ENCODE measurements at places on chromosomes 2 and 18.

- no peak for DNase-seq
Observed at GRCh38 chr2:47309952-47310800, 92.8 kb upstream of the MSH2 start.

- no peak for DNase-seq
Observed at GRCh38 chr18:40380686-40381439, 1574.2 kb upstream of the PIK3C3 start.

DNA sequence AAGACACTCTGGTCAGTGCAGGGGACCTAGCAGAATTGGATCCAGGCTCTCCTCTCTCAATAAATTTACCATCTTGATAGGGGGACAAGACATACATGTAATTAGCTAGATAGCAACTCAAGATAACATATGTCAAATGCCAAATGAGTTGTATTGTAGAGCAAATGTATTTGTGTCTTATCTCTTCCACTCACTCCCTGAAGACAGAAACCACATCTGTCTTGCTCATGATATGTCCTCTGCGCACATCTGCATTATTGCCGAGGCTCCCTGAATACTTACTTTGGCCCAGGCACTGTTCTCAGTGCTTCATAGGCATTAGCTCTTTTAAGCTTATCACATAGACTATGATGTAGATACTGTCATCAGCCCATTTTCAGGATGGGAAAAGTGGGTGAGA, 122.9 kb upstream of the GATA6 start:
- DNase-seq, result no peak

DNA sequence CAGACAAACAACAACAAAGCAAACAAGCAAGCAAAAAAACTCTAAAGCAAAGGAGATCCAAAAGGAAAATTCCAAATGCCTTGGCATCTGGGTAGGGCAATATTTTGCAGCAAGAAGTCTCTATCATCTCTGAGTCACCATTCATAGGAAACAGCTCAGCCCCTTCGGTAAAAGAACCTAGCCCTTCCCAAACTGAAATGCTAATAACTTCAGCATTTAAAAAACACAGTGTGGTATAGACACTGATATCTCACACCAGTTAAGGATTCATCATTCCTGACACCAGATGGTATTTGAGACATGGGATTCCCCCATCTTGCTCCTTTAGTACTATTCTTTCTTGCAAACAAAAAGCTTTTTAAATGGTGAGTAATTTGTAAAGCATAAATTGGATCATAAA, 491.8 kb downstream of the TXNL1 start:
- no peak for DNase-seq

GRCh38 chr2:18719978-18720775, 130.8 kb upstream of the NT5C1B start:
- DNase-seq, result peak; percentile 21

DNA sequence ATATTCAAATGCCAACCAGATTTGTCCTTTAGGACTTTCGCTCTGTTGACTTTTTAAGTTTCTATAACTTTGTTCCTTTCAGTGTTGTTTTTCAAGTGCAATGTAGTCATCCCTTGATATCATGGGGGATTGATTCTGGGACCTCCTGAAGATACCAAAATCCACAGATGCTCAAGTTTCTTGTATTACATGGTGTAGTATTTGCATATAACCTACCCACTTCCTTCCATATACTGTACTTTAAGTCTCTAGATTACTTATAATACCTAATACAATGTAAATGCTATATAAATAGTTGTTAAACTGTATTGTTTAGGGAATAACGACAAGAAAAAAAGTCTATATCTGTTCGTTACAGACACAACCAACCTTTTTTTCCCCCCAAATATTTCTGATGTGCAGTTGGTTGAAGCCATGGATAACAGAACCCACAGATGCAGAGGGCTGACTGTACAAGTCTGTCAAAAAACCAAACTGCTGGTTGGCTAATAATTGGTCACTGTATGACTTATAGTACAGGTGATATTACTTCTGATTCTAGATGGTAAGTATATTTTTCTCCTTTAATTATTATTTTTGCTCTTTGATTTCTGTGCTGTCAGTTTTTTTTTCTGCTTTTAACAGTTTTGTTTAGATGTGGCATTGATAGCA, 201.7 kb upstream of the STON1 start:
- no peak for DNase-seq

DNA sequence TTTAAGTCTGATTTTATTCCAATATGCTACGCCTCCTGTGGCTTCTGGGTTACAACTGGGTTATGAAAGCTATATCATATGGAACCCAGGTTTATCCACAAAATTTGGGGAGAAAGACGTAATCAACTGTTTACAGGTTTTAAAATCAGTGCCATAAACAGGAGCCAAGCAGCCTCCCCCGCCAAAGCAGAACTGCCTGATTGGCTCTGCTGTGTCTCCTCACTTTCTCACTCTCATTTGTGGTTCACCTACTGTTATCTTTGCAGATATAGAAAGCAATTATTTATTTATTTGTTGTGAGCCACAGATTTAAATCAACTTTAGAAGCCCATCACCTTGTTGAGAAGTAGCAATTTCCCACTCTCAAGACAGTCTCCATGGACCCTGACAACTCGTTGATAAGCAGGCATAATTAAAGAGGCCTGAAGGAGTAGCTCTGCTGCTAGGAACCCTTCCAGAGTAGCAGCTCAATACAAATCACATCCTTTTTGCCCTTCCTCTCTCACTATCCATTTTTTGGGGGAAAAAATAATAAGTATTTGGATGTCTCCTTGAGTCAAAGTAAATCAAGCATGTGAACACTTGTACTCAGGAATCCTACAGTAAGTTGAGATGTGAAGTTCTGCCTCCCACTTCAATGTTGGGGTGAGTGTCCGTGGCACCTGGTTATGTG, 191.0 kb upstream of the CCDC150 start:
- DNase-seq, result no peak

DNA sequence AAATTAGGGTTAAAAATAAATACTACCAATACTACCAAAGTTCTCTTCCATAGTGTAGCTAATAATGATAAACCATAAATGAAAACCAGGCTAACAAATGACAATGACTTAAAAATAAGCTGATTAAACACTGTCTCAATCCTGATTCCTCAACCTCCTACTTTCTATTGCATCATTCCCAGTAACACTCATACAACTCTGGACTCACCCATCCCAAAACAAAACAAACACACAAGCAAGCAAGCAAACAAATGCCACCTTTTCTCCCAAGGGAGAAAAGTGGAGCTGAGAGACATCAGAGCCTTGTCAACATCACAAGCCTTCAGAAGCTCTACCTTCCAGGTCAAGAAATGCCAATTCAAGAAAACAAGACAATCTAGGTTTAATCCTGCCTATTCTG, 620.7 kb downstream of the NYAP2 start:
- DNase-seq, result no peak

- no peak for DNase-seq
Observed at GRCh38 chr2:25606892-25607291, 66.5 kb downstream of the DTNB start.

- DNase-seq, result no peak
Observed at GRCh38 chr2:111715987-111716904, 167.7 kb downstream of the ANAPC1 start.

GRCh38 chr2:3627500-3628100, 30.4 kb upstream of the ALLC start:
- no peak for DNase-seq

DNA sequence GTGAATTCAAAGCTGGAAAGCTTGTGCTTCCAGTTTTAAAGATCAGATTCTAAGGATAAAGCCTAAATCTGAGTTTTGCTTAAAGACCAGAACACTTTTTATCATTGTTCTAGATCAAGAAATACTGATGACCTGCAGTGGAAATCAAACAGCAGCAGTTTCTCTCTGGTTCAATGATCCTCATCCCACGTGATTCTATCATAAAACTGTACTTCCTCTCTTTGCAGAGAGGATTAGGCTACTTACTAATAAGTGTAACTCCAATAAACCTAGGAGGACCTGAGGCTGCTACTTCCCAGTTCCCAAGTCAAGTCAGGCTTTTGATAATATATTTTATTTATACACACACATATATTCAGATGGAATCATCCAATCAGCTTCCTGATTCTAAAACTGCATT, 81.9 kb downstream of the TCF4 start:
- DNase-seq, result no peak

DNA sequence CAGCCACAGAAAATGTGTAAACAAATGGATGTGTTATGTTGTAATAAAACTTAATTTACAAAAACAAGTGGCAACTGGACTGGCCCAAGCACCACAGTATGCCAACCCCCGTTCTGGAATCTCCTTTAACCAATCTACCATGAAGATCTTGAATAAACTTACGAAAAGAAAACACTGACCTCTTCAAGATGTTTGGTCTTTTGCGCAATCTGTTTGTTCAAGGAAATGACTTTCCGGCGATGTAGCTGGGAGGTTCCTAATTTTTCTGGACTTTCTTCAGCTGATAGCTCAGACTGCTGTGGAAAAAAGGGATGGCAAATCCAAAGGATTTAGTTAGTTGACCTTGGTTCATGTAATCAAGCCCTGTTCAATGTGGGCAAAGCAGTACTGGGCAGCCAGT, 55.7 kb downstream of the CCDC93 start:
- DNase-seq, result peak; percentile 59

DNA sequence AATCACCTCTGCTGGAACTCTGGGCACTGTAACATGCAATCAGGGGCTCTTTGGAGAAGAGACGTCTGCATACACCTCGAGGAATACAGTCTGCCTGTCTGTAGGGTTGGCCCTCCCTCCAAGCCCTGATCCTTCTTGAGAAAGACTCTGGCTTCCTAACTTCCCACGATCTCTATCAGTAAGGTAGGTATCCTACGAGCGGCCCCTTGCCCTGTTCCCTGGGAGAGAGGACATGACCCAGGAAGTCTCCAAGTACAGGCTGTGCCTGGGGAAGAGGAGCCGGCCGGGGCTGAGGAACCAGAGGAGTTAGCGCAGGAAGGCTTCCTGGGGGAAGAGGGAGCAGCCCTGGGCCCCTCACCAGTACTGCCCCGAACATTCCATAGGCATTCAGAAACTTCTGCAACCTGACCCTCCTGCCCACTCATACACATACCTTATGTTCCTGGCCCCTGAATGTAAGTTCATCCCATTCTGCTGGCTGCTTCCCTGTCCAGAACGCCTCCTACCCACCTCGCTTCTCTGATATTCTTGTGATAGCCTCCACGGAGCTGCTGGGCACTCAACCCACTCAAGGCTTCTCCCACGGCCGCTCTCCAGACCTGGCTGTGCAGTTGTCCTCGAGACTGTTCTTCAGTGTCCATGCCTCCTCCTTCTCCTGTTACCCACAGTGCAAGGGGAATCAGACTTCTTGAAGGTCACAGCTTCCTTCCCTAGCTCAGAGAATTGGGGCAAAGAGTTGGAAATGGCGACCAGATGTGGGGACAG, 116.1 kb downstream of the CYP26B1 start:
- DNase-seq, result no peak

DNA sequence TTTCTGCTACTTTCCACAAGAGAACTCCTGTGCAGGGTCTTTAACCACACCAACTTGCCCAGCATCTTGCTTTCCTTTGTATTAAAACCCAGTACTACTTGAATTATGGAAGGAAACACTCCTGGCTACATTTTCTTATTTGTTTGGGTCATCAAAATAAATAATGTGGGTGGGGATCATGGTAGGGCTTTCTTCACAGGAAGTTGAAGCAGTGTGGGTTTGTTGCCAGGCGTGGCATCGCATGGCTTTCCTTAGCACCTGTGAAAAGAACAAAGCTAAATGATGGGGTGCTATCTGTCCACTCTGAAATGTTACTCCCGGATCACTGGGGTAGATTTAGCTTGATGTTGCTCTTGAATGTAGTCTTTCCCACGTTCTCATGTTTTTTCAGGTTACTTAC, 18.7 kb downstream of the ARHGAP25 start:
- no peak for DNase-seq

- no peak for DNase-seq
Observed at GRCh38 chr2:177748360-177748759, 324.2 kb downstream of the PDE11A start.

GRCh38 chr2:156332284-156332533, 312 bp downstream of the NR4A2 start:
- no peak for DNase-seq

- DNase-seq, result no peak
Observed at GRCh38 chr2:97745474-97746174, 32.2 kb downstream of the ZAP70 start.

DNA sequence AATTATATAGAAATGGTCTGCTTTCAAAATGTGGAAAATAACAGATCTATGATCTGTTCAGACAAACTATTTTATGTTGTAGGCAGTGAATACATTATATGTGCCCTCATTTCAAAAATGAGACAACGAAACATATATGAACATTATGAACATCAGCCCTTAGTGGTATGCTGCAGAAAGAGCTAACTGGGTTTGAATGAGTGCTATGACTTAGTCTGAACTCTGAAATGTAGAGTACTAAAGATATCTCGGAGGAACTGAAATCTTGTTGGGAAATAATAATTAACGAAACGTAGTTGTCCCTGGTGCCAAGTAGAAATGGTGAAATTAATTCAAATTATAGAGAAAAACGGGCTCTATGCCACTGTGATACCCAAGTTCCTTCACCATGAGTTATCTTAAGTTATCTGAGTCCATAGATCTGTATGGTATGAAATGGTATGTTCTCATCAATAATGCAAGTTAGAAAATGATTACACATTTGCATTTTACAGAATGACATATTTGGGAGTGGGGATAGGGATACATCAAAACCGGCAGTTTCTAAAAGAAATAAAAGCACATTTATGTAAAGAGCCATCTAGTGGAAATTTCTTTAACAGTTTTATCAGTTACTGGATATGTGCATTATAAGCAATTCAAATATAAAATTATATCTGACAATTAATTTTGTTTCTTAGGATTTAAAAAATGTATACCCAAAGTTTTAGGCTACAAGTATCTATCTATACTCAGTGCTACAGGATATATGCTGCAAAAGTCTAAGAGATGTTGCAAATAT, 26.7 kb downstream of the STARD6 start:
- DNase-seq, result no peak

DNA sequence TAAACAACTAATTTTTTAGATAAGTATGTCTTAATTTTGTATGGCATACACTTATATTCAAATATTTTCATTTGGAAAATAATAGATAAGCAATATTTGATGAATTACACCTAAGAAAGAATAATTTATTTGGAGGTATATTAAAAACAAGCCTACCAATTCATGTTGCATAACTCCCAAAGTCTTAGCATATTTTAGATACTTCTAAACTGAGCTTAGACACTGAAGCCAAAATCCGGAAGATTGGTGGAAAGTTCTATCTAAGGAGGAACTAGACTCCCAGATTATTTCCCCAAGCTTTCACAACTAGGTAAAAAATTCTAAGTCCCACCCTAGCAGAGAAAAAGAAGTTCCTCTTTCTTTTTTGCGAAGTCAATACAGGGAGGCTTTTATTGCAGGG, 221.0 kb upstream of the MMADHC start:
- DNase-seq, result no peak

DNA sequence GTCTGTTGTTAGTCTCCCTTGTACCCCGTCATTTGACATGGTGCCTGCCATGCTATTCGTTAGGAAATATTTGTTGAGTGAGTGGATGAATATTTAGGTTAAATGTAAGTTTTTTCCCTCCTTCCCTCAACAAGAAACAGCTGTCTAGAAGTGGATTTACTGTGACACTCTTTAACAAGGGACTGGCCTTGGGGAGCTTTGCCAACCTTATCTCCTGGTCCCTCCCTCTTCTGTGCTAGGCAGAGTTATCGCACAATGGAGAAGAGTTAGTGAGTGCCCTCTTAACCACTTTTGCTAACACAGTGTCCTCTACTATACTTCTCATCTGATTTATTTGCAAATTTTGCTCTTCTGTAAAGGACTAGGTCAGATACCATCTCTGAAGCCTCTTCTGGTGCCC, 61.2 kb downstream of the DIS3L2 start:
- DNase-seq, result no peak

GRCh38 chr2:105950521-105951383, 206.0 kb downstream of the NCK2 start:
- no peak for DNase-seq

Measured in AG09309 (cell line).